ENCODE measurements at places on chromosomes 4 and X.

DNA sequence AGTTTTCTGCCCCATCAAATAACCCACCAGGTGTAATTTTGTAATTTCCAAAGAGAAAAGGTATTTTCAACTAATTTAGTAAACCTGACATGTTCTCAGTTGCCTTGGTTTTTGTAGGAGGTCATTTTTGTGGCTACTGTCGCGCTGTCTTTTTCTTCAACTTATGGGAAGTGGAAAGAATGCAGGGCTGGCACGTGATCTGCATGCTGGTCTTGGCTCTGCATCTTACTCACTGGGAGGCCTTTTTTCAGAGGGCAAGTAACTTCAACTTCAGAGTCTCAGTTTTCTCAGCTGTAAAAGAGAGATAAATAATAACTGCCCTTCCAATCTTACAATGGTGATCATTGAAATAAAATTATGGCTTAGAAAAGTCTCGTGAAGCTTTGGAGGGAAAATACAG, 109.9 kb upstream of the SMIM10 start:
- ATAC-seq, result no peak

- no peak for ATAC-seq
These were observed 52.6 kb downstream of the RPS3A start for GRCh38 chr4:151152028-151152427.

- no peak for ATAC-seq
These were observed 3.6 kb upstream of the SCARB2 start for GRCh38 chr4:76216975-76217814.

- ATAC-seq, result no peak
These were observed 82.4 kb upstream of the TFDP3 start for GRCh38 chrX:133300591-133300990.

- ATAC-seq, result no peak
These were observed 442.9 kb downstream of the MID1IP1 start for GRCh38 chrX:39244147-39244546.

DNA sequence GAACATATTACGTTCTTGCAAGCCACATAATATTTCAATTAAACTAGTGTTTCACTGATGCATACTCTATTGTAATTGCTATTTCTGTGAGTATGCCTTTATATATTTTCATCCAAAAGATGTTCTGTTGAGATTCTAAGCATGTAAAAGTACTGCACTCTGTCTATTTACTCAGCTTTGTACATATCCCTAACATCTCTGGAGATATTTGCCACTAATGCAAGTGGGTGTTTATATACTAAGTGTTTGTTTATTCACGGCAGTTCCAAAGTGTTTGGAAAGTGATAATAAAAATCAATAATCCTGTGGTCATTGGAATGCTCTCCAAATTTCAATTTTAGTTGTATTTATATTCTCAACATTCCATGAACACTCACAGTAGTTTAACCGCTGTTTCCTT, 1989.0 kb downstream of the C4orf33 start:
- no peak for ATAC-seq

- ATAC-seq, result no peak
These were observed 51.1 kb downstream of the HAND2 start for GRCh38 chr4:173478913-173479283.

GRCh38 chrX:115337491-115338144, 48.1 kb downstream of the LUZP4 start:
- ATAC-seq, result no peak

GRCh38 chrX:3526731-3527130, 180.3 kb upstream of the MXRA5 start:
- no peak for ATAC-seq

- no peak for ATAC-seq
These were observed 5.7 kb upstream of the PPEF2 start for GRCh38 chr4:75907966-75908365.

- ATAC-seq, result no peak
These were observed 19.7 kb upstream of the SPON2 start for GRCh38 chr4:1192091-1192492.

- ATAC-seq, result peak; percentile 61
These were observed 102.3 kb upstream of the NAP1L5 start for GRCh38 chr4:88799900-88800299.

DNA sequence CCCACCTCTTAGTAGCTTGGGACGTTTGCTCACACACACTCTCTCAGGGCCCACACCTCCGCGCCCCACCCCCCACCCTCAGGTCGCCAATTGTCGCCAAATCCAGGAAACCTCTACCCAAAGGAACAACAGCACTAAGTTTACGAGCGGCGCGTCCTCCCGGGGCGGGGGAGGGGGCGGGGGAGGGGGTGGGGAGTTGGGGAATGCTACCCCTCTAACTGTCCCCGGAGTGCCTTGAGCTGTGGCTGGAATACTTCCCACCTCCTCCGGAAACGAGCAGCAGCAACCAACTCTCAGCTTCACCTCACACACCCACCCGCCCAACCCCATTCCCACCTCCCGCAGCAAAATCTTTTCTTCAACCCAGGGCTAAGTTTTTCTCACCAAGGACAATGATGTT, 135.6 kb upstream of the ZIC3 start:
- ATAC-seq, result no peak

DNA sequence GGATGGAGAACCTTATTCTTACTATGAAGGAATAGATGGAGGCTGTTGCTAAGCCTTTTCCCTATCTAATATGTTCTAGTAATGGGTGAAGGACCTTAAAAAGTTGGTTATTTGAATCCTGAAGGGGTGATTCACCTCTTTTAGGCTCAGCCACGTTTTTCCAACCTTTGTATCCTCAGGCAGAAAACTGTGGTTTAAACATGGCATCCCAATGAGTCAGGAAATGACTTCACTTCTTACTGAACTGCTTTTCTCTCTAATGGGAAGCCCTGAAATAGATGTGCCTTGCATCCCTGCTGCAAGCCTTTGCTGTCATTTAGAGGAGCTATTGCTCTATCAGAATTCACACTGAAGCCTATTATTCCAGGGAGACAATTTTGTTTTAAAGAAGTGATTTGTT, 191.0 kb upstream of the ARX start:
- ATAC-seq, result no peak

GRCh38 chr4:54120518-54120917, 20.6 kb downstream of the GSX2 start:
- ATAC-seq, result no peak

DNA sequence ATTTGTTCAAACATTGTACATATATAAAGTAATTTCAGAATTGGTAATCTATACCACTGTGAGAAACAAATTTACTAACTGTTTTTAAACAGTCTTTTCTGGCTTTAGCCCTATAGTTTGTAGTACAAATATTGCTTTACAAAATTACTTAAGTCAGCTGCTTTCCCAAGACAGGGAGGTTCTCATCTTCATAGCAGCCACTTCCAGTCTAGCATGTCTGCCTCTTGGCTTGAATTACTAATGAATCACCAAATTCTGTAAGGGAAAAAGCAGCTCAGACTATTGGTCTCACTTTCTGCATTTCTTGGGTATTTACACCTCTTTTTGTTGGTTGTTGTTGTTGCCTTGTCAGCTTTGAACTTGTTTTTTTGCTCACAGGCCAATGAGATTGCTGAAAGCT, 187.2 kb downstream of the NPFFR2 start:
- ATAC-seq, result no peak

DNA sequence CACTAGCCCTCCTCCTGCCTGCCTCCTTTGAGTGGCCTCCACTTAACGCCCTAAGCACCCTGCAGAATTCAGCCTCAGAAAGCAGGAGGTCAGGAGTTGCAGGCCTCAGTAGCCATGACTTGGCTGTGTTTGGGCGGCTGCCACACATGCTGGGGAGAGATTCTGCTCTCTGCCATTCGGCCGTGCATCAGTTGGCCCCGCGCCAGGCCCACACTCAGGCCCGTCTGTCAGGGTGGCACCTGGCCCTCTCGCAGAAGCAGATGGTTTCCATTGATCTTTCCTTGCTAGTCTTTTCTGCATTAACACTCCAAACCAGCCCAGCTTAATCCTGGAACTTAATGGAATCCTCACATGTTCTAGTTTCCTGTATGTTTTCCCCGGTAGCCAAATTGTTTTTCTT, 30.7 kb upstream of the ATP6AP2 start:
- no peak for ATAC-seq

GRCh38 chrX:113651306-113651705, 810.7 kb upstream of the AMOT start:
- ATAC-seq, result no peak

DNA sequence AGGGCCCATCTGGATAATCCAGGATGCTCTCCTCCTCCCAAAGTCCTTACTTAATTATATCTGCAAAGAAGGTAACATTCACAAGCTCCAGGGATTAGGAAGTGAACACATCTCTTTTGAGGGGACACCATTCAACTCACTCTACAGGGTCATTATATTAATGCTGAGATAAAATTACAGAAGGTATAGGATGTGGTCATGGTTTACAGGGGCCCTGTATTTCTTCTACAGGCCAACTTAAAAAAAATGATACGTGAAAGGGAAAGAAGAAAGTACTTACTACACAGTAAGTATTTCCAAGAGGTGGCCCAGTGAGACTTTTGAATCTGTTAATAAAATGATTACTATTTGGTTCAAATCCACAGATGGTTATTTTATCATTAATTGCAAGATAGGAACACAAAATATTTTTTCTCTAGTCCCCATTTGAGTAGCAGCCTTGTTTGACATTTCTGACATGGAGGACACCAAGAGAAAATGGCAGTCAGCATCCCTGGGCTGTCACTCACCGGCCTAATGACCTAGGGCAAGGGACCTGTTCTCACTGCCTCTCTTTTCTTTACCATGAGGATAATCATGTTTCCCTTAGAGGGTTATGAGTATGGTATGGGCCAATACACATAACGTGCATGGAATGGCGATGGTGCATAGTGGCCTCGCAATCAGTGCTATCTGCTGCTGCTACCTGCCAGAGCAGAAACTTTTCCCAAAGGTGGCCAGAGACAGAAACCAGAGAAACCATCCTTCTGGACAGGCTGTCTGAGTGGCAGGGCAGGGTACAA, 140.5 kb downstream of the PTTG2 start:
- ATAC-seq, result no peak

GRCh38 chrX:46180258-46180687, 364.9 kb downstream of the ZNF674 start:
- ATAC-seq, result no peak

GRCh38 chr4:117293784-117294183, 208.4 kb upstream of the TRAM1L1 start:
- no peak for ATAC-seq

DNA sequence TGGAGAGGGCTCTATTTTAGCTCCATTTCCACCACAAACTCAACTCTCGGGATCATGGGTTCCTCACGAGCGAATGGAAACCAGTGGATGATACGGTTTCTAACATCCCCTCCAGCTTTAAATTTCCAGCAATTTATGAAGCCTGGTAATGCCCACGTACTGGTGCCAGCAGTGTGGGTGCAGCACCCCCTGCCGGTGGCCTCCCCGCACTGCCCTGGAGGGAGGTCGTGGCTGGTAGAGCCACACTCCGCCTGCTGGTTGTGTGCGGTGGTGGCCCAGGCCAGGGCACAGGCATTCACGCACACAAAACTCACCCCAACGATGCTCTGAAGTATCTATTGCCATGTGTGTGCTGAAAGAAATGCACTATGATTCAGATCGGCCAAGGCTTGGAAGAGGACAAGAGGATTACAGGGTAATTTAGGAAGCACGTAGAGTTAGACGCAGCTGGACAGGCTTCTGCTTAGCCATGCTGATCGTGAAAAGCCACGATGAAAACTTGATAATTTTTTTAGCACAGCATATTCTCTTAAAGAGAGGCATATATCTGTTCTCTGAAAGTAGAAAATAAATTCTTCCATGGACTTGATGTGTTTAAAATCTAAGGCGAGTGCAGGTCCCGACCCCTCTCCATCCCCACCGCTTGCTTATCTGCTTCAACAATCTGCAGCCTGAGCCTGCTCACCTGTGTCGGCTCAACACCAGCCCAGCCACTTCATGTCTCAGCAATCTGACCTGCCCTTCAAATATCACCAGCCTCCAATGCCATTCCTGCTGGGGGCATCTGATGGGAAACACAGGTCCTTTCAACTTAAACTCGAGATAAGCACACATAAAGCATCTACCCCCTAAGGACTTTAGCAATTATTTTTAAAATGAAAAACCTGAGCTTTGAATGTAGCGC, 59.1 kb downstream of the SCD5 start:
- peak; percentile 83 for ATAC-seq

- no peak for ATAC-seq
These were observed 15.5 kb upstream of the ZXDA start for GRCh38 chrX:57925806-57926205.

- no peak for ATAC-seq
These were observed 296.3 kb downstream of the GALNTL6 start for GRCh38 chr4:172109466-172109865.

DNA sequence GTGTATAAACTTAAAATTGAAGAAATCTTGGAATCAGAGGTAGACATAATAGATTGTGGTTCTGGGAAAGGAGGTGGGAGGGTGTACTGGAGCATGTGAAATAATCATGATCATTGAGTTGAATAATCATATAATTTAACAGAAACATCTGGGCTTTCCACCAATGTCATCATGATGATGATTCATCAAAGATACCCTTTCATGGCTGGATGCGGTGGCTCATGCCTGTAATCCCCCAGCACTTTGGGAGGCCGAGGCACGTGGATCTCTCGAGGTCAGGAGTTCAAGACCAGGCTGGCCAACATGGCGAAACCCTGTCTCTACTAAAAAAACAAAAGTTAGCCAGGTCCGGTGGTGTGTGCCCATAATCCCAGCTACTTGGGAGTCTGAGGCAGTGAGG, 6.7 kb upstream of the RUFY3 start:
- ATAC-seq, result peak; percentile 5

DNA sequence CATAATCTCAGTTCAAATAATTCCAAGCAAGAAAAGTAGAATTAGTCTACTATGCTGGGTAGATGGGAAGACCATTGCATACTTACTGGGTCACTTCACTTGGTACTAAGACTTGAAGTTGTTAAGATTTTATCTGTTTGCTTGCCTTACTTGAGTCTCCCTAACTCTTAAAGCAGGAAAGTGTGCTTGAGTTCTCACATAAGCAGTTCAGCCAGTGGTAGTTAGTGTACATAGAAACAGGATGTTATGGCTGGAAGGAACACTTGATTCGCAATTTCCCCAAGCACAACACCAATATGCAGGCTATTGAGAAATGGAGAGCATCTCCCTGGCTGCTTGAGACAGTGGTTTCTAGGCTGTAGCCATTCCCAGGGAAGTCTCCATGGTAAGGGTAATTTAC, 176.1 kb downstream of the MSL3 start:
- no peak for ATAC-seq
